ENCODE measurements at places on chromosomes 1 and 21. TPM values are rescaled to one million over a fixed set of nuclear protein-coding genes. Genes with fewer than 3 reads are reported as not detected.

DNA sequence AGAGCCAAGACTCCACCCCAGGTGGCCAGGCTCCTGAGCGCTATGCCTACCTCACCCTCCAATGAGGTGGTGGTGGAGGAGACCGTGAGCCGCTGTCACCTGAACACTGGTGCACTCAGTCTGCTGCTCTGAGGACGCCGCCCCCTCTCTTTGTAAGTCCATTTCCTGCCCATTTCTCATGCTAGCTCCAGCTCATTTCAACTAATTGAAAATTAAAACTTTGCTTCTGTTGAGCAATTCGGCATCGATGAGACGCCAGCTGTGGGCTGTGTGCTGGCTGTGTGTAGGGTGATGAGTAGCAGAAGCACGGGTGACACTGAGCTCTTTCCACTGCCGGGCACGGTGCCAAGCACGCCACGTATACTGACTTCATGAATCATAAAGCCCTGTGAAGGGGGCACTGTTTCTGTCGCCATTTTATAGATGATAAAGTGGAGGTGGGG, 11.2 kb downstream of the TNFRSF1B start:
- DNase-seq = no peak

The FBLIM1 gene
- 41.8 TPM for polyA plus RNA-seq

- DNase-seq = no peak
Measured at GRCh38 chr1:109306832-109307273, at the start of gene MYBPHL. Gene MYBPHL, minus strand, starts transcription at chr1:109307011. Its CDS starts 20 bp downstream, at chr1:109306991.

The LEPR gene
- 8.1 TPM for polyA plus RNA-seq

DNA sequence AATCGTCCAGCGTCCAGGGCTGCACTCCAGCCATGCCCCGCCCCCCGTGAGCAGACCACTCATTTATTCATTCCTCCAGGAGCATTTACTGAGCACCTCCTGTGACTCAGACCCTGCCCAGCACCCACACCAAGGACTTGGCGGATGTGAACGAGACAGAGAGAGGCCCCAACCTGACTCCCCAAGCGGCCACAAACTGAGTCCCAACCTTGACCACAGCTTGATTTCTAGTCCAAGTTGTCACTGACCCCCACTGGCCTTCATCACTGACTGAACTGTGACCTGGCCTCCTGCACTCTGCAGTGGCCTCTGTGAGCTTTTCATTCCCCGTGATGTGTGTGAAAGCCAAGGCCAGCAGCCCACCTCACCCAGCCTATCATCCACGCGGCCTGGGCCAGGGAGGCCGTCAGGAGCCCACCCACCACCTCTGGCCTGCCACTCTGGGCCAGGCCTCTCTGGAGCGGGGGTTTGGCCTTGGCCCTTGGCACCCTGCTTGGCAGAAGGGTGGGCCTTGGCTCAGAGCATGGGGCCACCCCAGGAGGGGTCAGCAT, 19.3 kb upstream of the RUNX3 start:
- DNase-seq = no peak

GRCh38 chr1:213670692-213671023, 317.1 kb upstream of the PROX1 start:
- no peak for DNase-seq

DNA sequence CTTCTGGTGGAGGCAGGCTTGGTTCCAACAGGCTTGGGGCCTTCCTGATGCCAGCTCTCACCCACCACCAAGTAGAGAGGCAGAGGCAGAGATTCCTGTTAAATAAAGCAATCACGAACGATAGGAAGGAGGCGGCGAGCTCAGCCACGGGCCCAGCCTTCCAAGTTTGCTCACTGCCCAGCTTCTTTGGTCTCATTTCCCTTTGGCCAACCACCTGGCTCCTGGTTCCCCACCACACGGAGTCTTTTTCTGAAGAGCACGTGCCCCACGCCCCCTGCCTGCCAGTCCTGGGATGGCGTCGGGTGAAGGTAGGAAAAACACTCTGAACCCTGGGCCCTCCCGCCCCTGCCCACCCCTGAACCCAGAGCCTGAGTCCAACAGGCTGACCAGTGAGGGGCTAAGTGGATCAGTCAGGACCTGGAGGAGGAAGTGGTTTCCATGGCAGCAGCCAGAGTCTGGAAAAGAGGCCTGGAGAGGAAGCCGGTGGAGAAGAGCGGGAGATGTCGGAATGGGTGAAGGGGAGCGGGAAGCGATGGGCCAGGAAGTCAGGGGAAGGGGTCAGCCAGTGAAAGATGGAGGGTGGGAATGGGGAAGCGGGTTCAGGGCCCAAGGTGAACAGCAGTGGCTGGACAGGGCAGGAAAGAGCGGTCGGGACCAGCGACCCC, 158.2 kb upstream of the KLHDC7A start:
- no peak for DNase-seq

DNA sequence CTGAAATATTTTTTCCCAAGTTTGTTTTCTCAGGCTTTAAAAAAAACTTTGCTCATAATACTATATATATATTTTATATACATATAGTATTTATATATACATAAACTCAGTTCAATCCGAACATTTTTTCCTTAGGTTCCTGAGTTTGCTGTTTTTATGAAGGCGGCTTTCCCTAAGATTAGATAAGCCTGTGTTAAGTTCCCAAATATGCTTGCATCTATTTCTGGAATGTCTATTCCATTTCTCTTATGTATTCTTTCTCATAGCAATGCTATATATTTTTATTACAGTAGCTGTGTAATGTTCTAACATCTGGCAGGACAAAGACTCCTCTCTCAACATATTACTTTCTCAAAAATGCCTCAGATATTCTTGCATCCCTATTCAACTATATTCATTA, 45.9 kb downstream of the ADSS2 start:
- DNase-seq = no peak

The CELA2B gene
- polyA plus RNA-seq = 0.28 TPM

The OR2M3 gene
- not detected for polyA plus RNA-seq

The DENND2C gene
- polyA plus RNA-seq = 3.1 TPM

The ALX3 gene
- not detected for polyA plus RNA-seq

The RTCA gene
- 31.3 TPM for polyA plus RNA-seq

The MRPS15 gene
- polyA plus RNA-seq = 74.7 TPM

The B3GALT2 gene
- polyA plus RNA-seq = 15.3 TPM

The OR10Z1 gene
- polyA plus RNA-seq = 0.03 TPM

- DNase-seq = no peak
Measured at GRCh38 chr21:16587141-16587581, 857.4 kb downstream of the USP25 start.

GRCh38 chr1:61090546-61091202, 8.3 kb downstream of the NFIA start:
- DNase-seq = no peak

The CA6 gene
- not detected for polyA plus RNA-seq

The BRINP3 gene
- polyA plus RNA-seq = 4.1 TPM

DNA sequence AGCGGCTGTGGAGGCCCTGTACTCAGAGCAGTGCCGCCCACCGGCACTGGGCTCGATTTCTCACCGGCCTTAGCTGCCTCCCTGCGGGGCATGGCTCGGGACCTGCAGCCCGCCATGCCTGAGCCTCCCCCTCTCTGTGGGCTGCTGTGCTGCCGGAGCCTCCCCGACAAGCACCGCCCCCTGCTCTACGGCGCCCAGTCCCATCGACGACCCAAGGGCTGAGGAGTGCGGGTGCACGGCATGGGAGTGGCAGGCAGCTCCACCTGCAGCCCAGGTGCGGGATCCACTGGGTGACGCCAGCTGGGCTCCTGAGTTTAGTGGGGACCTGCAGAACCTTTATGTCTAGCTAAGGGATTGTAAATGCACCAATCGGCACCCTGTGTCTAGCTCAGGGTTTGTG, 5.2 kb upstream of the SOD1 start:
- no peak for DNase-seq

GRCh38 chr1:201946224-201946908, at the start of gene LMOD1:
Gene LMOD1, minus strand, starts transcription at chr1:201946548. Its CDS starts 208 bp downstream, at chr1:201946340.
- DNase-seq = peak; percentile 85

GRCh38 chr1:59173721-59174120, 123.2 kb upstream of the FGGY start:
- DNase-seq = no peak

DNA sequence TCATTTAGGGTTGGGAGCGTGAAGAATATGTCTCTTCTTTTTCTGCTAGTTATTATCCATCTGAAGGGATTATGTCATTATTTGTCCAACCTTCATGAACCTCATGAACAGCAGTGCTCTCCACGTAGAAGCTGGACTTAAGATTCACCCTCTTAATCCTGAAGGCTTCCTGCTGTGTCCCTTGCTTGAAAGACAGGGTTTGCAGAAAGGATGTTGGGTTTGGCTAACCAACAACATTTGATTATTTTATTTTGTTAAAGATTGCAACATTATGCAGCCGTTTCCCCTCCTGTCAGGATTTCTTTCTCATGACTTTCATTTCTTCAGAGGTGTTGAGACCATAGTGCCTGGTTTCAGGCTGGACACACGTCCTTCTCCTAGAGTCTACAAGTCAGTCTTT, 75.2 kb downstream of the NGF start:
- DNase-seq = no peak

DNA sequence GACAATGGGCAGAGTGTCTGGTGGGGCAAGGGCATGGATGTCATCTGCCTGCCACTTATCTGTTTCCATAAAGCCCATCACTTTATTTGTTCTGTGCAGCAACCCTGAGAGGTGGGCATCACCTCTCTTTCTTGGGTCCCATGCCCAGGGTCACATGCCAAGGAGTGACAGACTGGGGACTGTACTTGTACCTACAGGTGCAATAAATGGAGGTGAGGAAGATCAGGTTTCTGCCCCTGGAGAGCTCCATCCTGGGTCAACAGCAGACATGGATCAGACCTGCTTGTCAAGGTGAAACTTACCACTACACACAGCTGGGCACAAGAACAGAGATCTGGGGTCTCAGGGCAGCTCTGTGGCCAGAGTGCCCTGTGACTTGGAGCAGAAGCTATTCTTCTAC, 18.4 kb upstream of the PRDM16 start:
- no peak for DNase-seq

The WNT9A gene
- 1.0 TPM for polyA plus RNA-seq

The EPHA2 gene
- 18.4 TPM for polyA plus RNA-seq

The SPRR2E gene
- polyA plus RNA-seq = not detected

GRCh38 chr1:190322274-190322673, 155.4 kb downstream of the BRINP3 start:
- no peak for DNase-seq

The COL8A2 gene
- 1.2 TPM for polyA plus RNA-seq

GRCh38 chr1:211336161-211336560, 9.5 kb downstream of the TRAF5 start:
- DNase-seq = no peak

GRCh38 chr1:54723985-54724384, 8.3 kb downstream of the TTC4 start:
- DNase-seq = no peak

DNA sequence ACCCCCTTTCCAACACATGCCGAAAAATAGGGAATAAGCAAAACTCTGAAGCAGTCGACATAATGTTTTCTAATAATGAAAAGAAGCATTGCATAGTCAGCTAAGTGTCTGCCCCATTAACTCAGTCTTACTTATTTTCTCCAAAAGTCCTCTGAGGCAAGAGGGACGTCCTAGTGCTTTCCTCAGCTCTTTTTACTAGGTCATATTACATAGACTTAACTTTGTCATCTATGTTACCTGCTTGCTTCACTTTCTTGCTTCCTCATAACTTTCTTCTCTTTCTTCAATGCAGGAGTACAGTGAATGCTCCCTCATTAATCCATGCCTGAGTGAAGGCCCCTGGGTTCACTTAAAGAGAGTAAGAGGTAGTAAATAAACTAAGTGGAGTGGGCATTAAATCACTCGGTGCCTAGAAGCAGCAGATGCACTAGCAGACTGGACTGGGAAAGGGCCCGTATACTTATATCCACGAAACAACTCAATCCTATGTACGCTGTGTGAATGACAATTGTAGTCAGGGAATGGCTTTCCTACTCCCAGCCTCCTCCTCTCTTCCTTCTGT, 210.5 kb upstream of the SPAG17 start:
- DNase-seq = no peak

- no peak for DNase-seq
Measured at GRCh38 chr1:88204111-88204510, 480.0 kb upstream of the PKN2 start.

- DNase-seq = no peak
Measured at GRCh38 chr1:244837597-244838258, 2.3 kb downstream of the COX20 start.

GRCh38 chr1:73106931-73107330, 824.6 kb upstream of the NEGR1 start:
- DNase-seq = no peak

The VASH2 gene
- 24.9 TPM for polyA plus RNA-seq

The DRAXIN gene
- polyA plus RNA-seq = 1.3 TPM

- no peak for DNase-seq
Measured at GRCh38 chr1:180952657-180953013, 39.9 kb downstream of the KIAA1614 start.

- DNase-seq = no peak
Measured at GRCh38 chr1:58749646-58750045, 34.2 kb downstream of the JUN start.

The SH2D1B gene
- 0.08 TPM for polyA plus RNA-seq

DNA sequence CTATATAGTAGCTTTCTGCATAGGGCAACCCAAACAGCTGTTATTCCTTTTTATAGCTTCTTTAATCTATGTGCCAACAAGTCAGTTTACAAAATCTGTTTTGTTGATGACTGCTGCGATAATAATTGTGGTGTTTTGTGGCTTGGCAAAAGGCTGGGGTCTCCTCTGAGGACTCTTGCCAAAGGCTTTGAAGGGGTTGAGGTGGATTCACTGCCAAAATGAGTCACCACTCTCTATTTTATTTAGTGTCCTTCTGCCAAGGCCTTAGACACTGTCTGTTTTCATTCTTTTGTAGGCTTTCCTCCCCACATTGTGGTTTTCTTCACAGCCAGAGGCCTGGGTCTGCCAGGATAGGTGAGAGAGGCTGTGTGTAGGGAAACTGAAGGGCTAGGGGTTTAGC, 161.8 kb downstream of the NFIA start:
- no peak for DNase-seq

DNA sequence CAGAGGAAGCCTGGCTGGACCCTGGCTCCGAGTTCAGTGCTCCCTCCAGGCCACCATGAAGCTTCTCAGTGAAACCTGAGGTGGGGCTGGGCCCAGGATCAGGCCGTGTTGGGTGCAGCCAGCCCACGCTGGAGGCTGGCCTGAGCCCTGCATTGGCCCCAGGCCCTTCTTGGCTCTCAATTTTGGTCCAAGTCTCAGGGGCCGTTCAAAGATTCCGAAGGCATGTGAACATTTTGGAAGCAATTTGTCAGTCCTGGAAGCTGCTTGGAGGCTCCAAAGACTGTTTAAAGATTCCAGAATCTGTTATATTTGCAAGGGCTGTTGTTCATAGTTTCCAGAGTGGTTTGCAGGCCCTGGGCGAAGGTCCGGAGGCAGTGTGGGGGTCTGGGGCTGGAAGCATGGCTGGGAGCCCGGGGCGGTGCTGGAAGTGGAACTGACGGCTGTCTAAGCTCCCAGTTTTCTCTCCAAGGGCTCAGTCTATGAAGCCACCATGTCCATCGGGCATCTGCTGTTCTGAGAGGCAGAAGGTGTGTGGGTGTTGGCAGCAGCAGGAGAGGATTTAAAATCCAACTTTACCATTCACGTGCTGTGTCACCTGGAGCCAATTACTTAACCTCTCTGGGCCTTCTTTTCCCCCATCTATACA, 104.9 kb downstream of the EPHB2 start:
- DNase-seq = no peak

- DNase-seq = no peak
Measured at GRCh38 chr1:111976842-111977241, 12.6 kb downstream of the KCND3 start.

Data from right renal cortex interstitium (tissue), 3 donors.